ENCODE measurements at places on chromosomes 11 and 22.

GRCh38 chr11:57476047-57476756, 15.9 kb downstream of the RTN4RL2 start:
- no peak for DNase-seq

- no peak for DNase-seq
These were observed 102.5 kb downstream of the TIMP3 start for GRCh38 chr22:32904044-32904443.

GRCh38 chr11:105202844-105203548, 63.4 kb upstream of the CARD18 start:
- no peak for DNase-seq

DNA sequence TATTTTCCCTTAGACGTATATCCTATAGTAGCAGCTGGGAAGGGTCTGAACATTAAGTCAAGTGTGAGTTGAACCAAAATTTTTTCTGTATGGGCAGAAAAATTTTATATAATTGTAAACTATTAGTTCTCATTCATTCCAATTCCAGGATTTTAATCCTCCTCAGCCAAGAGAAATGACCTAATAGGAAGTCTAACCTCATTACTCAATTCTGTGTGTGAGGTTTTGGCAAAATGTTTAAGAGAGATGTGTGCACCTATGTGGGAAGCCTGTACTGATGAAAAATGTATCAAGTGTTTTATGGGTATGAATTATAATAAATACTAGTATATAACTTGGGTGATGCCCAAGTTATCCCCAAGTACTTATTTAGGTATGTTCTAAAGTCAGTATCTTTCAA, 311.6 kb upstream of the PITPNB start:
- no peak for DNase-seq

DNA sequence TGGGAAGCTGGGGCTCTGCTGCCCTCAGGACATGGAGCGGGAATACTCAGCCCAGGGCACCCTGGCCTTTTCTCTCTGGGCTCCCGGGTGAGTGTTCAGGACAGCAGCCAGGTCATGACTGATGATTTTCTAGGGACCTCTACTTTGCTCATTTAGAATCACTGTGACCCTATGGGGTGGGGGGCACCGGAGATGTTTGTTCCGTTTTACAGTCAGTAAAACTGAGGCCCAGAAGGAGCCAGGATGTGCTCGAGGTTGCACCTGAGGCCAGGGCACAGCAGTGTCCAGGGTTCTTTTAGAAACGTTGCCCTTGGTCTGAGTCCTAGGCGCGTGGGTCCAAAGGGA, 48.1 kb downstream of the SMIM38 start:
- DNase-seq, result no peak

- DNase-seq, result no peak
These were observed 197.6 kb upstream of the SYN3 start for GRCh38 chr22:33255791-33256190.

DNA sequence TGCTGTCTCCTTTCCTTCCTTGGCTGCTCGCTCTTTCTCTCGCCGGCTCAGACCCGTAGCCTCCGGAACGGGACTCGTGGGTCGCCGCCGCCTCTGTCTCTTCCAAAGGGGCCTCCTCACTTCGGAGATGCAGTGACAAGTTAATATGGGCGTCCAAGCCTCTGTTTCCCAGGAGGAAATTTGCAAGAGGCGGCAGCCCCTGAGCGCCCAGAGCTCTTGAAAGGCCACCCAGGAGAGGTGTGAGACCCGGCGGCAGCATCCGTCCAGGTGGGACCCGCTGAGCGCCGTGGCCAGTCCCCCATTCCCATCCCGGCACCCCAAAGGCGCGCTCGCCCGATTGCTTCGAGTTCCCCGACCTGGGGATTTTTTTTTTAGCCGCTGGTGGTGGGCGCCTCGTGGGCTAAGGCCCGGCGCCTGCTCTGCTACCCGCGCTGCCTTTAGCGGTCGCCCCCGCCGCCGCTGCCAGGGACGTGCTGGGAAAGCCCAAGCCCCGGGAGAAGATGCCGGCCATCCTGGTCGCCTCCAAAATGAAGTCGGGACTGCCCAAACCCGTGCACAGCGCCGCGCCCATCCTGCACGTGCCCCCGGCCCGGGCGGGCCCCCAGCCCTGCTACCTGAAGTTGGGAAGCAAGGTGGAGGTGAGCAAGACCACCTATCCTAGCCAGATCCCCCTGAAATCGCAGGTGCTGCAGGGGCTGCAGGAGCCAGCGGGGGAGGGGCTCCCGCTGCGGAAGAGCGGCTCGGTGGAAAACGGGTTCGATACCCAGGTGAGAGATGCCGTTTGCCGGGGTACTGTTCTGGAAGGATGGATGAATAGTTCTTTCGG, 772 bp downstream of the NAV2 start:
- no peak for DNase-seq

DNA sequence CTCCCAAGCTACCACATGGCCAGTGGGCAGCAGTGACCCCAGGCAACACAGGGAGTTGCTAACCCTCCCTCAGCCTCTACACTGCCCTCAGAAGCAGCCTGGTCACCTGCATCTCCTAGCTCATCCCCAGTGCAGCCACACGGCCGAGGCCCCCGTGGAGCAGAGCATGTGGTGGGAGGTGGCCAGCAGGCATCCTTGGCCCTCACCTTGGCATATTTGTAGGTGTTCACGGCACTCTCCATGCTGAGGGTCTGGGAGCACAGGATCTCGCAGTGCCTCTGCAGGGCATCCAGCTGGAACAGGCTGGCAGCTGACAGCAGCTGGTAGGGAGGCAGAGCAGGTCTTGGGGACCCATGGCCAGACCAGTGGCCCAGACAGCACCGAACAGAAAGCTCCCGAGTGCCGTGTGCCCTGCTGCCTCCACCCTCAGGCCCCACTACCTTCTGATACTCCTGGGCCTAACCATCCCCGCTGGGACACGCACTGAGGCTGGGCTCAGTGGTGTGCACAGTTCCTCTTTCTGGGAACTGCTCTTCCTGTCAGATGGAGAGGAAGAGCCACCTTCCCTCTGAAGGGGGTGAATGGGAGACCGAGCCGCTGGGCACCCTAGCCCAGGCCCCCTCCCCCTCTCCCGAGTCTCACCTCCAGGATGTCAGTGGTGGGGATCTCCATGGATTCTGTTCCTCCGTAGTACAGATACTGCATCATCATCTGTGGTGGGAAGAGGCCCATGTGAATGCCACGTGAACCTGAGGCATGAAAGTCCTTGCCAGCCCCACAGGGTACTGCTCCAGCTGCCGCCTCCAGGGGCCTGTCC, 48.8 kb downstream of the NAT10 start:
- no peak for DNase-seq

GRCh38 chr22:27850000-27850521, 48.5 kb upstream of the MN1 start:
- DNase-seq, result no peak

- DNase-seq, result no peak
These were observed 68.4 kb downstream of the IGLL5 start for GRCh38 chr22:22955866-22956535.

DNA sequence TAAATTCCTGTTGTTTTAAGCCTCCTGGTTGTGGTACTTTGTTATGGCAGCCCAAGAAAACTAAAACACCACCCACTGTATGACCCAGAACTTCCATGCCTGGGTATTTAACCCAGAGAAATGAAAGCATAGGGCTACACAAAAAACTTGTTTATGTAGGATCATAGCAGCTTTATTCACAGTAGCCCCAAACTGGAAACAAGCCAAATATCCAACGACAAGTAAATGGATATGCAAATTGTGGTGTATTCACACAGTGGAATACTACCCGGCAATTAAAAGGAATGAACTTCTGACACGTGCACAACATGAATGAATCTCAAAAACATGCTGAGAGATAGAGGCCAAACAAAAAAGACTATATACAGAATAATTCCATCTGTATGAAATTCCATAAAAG, 62.2 kb upstream of the NAV2 start:
- DNase-seq, result no peak

GRCh38 chr11:105821372-105821771, 200.7 kb downstream of the MSANTD4 start:
- no peak for DNase-seq

DNA sequence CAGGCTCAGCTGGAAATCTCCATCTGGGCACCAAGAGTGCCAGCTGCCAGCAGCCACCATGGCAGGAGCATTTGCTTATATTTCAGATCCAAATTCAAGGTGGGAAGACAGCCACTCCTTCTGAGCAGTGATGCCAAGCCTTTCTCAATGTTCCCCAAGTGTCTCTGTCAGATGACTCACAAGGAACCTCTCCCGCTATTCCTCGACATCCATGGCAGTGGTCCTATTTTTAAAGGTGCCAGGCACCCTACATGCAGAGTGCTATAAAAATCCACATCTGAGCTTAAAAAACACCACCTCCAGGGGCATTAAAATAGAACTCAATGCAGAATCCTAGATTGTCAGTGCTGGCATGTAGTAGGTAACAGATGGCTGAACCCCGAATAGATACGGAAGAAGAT, 112.1 kb downstream of the SLC1A2 start:
- no peak for DNase-seq

- DNase-seq, result no peak
These were observed 6.2 kb upstream of the FIBIN start for GRCh38 chr11:26987731-26988130.

GRCh38 chr11:101010899-101011298, 118.7 kb downstream of the PGR start:
- no peak for DNase-seq

GRCh38 chr22:50215297-50216054, 14.7 kb downstream of the SELENOO start:
- DNase-seq, result no peak

DNA sequence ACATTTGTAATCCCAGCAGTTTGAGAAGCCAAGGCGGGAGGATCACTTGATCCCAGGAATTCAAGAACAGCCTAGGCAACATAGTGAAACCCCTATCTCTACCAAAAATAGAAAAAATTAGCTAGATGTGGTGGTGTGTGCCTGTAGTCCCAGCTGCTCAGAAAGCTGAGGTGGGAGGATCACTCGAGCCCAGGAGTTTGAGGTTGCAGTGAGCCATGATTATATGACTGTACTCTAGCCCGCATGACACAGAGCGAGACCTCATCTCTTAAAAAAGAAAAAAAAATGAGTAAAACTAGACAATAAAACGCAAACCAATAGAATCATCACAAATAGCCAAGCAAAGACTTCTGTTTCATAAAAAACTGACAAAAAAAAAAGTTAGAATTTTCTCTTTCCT, 21.8 kb downstream of the NUCB2 start:
- no peak for DNase-seq

DNA sequence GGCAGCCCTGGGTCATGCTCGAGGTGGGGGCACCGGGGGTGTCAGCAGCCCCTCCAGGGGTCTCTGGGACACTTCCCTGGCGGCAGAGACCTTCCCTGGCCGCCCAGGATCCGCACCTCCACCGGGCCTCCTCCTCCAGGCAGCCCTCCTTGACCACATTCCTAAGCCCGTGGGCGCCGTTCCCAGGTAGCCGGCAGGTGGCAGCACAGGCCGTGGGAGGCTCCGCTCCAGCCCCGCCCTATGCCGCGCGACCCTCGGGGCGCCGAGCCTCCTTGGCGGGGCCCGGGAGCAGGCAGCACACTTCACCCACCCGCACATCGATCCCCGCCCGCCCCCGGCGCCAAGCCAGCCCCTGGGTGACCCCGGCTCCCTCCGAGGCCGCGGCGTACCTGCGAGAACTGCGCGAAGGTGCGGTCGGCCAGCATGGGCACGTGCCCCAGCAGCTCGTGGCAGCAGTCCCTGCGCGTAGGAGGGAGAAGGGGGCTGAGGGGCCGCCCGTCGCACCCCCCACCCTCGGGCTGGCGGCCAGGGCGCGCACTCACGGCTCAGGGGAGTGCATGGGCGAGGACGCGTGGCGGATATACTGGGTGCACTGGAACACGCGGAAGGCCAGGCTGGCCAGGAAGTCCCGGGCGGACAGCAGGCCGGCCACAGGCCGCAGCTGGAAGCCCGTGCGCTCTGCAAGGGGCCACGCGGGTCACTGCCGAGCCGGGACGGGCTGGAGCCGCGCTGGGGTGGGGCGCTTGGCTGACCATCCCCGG, 5.3 kb upstream of the INS start:
- DNase-seq, result no peak

GRCh38 chr22:40486962-40487602, 116.7 kb downstream of the SGSM3 start:
- DNase-seq, result no peak

GRCh38 chr22:29702931-29703501, 16.8 kb upstream of the CABP7 start:
- no peak for DNase-seq

- no peak for DNase-seq
These were observed 182.2 kb downstream of the ETS1 start for GRCh38 chr11:128405112-128405511.

DNA sequence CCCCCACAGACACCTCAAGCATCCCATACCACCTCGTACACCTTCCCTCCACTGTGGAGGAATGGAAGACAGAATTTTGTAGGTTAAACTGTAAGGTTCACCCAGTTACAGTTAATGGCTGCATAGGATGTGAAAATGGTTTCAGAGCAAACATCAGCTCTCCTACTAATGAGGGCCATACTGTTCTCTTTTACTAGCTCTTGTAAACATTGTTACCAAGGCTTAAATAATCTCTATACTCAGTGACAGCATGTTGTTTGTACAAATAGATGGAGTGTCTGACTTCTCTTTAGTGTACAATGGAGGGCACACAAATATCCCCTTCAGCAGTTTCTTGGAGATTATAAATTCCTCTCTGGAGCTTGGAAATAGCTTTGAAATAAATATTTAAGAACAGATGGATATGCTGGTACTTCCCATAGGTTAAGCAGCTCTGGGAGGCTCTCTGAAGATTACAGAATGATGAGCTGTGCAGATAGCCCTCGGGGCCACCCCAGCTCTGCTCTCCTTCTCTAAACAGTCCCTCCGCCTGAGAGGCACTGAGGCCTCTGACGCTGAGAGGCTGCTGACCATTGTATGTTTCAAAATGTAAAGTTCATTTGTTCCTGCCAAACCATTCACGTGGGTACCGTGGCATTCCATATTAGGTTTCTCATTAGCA, 25.7 kb downstream of the TTC12 start:
- DNase-seq, result no peak

DNA sequence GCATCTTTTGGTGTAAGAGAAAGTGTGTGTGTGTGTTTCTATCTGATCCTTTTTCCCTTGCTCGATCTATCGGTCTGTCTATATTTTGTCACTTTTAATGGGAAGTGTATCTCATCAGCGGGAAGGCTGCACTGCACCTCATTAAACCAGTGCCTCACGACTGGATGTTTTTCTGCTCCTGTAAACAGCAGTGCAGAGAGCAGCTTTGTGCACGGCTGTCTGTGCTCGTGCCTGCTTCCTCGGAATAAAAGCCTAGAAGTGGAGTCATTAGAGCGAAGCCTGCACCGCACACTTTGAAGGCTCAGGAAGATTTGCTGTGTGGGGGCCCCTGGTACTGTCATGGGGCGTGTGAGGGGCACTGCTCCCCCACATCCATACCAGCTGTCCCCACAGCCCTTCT, 27.0 kb upstream of the PARVG start:
- no peak for DNase-seq

DNA sequence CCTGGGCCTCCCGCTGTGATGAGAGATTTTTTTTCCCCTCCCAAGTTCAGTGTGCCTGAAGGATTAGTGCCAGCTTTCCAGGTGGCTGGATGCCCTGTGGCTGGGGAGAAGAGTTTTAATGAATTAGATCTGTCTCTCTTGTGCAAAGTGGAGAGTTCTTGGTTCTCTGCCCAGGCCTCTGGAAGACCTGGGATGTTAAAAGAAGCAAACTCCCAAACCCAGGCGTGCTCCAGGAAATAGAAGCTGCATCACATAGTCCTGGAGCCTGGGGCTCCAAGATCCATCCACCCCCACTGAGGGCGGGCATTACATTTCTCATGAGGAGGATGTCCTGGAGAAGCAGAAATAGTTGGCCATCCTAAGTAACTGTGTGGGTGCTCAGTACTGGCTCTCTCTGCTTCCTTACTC, 30.6 kb downstream of the SDHAF2 start:
- DNase-seq, result no peak
